G401 (cell line): ENCODE measurements at places on chromosomes 4 and X.

DNA sequence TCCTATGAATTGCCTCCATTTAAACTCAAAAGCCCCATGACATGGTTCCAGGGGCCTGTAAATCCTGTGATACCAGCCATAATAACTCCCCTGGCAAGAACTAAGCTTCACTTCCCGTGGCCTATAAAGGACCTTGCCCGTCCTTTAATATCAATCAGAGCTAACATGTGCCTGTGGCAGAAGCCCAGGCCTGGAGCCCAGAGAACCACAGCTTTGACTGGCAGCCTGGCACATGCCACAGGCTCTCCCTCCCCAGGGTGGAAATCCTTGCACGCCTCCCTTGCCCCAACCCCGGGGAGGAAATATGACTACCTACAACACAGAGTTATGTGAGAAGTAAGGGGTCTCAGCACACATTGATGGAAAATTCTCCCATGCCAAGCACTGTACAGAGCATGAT, 287.4 kb downstream of the RAB28 start:
- no peak for DNase-seq

GRCh38 chrX:73508861-73509260, 54.1 kb upstream of the CHIC1 start:
- DNase-seq, result no peak

- no peak for DNase-seq
Measured at GRCh38 chr4:102344520-102344953, 745 bp downstream of the SLC39A8 start.

GRCh38 chrX:150790021-150790420, 96.8 kb downstream of the MTMR1 start:
- no peak for DNase-seq

DNA sequence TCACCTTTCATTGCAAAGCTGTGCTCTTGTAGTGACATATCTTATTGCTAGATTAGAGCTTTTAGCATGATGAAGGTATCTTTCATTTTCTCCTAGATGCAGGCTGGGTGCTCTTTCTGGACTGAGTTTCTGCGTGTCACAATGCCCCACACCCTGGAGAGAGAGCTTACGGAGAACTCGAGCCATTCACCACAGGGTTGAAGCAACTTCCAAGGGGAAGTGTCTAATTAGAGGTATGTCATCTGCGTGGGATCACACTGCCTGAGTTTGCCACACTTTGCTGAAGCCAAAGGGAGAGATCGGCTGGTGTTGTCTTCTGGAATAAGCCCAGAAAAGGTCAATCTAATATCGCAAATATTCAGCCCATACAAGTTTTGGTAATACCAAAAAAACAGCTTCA, 179.3 kb upstream of the MBNL3 start:
- no peak for DNase-seq

DNA sequence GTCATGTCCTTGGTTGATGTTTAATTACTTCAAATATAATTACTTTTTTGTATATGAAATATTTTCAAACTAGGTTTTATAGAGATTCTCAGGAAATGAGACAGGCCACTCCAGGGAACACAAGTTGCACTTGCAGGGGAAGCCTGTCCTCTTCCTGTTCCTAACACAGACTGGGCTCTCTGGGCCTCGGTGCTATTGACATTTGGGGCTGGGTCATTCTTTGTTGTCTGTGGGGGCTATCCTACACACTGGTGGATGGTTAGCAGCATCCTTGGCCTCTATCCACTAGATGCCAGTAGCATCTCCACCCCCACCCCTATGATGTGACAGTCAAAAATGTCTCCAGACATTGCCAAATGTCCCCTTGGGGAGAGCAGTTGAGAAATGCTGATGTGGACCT, 49.3 kb upstream of the MAP3K15 start:
- DNase-seq, result no peak

DNA sequence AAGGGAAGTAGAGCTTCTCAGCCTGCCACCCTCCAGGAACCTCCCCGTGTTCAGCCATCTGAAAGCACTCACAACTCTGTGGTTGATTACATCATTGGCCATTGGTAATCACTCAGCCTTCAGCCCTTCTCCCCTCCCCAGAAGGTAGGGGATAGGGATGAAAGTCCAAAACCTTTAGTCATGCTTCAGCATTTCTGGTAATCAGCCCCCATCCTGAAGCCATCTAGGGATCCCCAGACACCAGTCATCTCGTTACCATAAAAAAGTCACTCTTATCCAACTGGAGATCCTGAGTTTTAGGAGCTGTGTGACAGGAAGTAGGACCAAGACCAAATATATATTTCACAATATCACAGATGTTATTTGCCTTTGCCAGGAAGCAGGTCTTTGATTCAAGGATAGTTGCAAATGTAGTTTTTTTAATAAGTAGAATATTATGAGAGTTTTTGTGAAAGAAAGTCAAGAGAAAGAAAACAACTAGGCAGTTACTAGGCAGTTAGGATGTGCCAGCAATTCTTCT, 364.6 kb upstream of the NOCT start:
- DNase-seq, result no peak

- no peak for DNase-seq
Measured at GRCh38 chrX:150258463-150259430, 104.4 kb upstream of the MAMLD1 start.

DNA sequence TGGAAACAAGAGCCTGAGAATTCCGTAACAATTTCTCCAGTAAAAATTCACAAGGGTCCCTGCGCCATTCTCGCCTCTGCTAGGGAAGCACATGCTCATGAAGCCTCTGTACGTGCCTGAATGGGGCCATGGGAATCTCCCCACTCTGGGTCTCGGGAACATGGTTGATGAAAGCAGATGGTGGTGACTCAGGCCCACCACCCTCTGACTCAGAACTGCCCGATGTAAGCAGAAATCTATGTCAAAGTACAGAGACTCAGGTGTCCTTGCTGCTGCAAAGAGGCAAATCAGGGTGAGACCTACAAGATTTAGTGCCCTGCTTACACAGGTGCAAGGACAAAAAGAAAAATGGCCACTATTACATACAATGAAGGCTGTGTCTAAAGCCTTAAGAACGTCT, 65.0 kb downstream of the SCD5 start:
- no peak for DNase-seq

DNA sequence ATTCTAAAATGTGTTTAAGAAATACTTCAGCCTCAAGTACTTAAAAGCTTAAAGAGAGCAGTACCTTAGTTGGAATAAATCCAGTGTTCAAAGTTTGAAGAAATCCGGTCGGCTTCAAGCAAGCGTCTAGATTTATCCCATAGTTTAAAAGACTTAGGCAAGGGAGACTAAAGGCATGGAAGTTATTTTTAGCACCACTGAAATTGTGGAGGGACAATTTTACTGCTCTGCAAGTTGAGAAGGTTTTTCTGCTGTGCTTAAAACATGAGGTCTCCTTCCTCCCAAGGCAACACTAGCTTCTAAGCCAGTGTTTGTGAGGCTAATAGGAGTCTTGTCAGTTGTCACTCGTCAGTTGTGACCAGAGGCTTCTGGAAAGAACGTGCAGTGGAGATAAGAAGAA, 183.5 kb downstream of the MSL3 start:
- DNase-seq, result no peak

- no peak for DNase-seq
Measured at GRCh38 chr4:128512767-128513322, 225.2 kb upstream of the PGRMC2 start.

DNA sequence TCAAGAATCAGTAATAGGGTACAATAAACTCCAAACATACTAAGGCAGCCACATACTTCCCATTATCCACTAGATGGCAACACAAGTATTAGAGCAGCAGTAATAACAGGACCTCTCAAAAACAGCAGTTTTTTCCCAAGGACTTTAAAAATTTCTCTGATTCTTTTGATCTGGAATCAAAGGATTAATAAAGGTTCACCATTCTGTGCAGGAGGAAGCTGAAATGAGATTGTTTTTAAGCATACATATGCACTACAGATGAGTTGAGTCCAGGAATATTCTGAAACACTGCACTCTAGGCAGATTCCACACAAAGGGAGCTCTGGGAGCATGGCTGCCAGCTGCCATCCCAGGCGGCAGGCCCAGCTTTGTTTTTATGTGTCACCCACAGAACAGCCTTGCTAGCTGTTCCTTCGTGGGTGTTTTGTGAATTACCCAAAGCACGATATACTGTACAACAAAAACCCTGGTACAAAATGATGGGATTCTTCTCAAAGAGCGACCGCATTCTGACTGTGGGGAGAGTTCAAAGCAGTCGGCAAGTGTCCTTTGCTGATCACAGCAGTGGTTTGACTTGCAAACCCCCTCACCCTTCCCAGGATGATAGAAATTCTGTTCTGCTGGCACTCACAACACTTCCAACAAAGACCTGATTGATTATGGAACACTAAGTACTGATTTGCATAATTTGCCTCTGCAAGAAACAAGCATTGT, 61.0 kb downstream of the STX18 start:
- peak; percentile 60 for DNase-seq

DNA sequence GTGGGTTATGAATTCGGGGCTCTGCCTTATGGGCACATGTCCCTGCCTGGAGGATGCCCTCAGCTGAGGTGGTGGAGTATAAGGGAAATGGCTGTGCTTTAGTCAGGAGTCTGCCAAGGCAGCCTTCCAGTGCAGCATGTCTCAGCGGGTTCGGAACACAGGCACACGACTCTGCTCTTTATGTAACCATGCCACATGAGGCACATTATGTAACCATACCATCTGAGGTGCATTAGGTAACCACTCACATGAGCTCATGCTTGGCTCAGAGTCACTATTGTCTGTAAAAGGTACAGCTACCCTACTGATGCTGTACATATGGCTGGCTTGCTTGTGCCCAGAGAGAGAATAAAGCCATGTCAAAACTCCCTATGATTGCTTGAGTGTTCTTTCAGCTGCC, 723.6 kb downstream of the TRAM1L1 start:
- DNase-seq, result peak; percentile 85

DNA sequence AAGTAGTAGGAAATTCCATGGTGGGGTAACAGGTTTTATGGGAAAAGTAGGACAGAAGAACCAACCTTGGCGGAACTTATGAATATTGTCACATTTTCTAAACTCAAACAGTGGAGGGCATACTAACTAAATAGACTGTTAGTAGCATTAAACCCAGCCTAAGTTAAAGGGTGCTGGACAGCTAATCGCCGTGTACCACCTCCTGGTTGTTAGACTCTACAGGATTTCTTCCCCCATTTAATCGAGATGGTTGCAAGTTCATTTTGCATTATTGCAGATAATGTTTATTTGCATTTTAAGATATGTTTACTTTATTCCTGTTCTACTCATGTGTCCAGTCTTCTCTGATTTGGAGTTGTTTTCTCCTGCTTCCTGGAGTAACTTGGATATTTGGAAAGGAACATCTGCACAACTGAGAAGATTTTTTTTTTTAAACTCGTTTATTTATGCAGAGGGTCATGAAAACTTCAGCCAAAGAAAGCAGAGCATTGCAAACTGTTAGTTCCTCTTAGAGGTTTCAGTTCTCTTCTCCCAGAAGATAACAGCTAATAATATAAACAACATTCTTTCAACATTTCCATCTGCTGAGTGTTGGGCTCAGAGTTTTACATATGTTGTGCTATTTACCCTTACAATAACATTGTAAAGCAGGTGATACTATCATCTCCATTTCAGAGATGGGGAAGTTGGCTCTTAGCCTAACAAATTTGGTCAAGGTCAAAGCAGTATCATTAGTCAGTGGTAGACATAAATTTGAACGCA, 51.5 kb upstream of the TBC1D9 start:
- no peak for DNase-seq

- no peak for DNase-seq
Measured at GRCh38 chrX:129227366-129227765, 295.9 kb downstream of the SMARCA1 start.

GRCh38 chr4:1373892-1374705, 27.1 kb downstream of the UVSSA start:
- no peak for DNase-seq

GRCh38 chrX:46876901-46877300, 35.3 kb upstream of the JADE3 start:
- peak; percentile 0 for DNase-seq

GRCh38 chrX:37594755-37595382, 23.4 kb downstream of the LANCL3 start:
- no peak for DNase-seq

DNA sequence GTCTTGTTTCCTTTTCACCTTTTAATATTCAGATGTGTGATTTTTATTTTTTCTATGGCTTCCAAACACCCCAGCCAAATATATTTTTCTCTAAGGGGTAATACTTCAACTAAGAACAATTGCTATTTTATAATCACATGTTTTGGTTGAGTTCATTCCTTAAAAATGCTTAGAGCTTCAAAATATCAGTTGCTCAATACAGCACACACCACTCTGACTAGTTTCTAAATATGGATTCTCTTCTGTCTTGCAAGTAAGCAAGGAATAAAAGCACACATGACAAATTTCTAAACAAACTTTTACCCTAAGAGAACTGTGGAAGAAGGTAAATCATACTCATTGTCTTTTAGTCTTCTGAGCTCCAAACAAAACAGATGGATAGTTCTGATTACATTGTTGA, 27.2 kb downstream of the ANTXR2 start:
- DNase-seq, result no peak

DNA sequence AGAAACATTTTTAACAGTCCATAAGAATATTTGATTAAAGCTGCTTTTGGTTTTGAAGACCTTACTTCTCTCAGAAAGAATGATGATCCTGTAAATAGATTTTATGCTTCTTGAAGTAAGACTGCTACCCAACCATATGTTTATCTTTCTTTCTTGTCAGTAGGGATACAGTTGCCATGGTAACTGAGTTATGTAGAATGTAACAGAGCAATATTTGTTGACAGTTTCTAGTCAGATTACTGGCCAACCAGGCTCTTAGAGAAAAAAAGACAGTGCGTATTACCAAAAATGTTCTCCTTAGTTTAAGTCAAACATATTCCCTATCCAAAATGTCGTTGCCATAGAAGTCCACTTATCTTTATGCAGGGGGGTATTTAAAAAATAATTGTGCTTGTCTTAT, 456.8 kb downstream of the PRR32 start:
- no peak for DNase-seq

DNA sequence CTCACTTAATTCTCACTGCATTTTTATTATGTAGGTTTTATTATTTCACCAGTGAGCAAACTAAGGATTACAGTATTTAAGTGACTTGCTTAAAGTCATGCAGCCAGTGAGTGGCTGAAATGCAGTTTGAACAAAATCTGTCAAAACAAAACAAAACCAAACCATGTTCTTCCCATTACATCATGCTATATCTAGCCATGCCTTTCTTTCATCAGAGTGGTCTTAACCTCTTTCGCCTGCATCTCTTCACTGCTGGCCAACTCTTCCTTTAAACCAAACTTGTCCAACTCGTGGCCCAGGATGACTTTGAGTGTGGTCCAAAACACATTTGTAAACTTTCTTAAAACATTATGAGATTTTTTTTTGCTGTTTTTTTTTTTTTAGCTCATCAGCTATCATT, 223.2 kb downstream of the PCDH7 start:
- DNase-seq, result no peak

DNA sequence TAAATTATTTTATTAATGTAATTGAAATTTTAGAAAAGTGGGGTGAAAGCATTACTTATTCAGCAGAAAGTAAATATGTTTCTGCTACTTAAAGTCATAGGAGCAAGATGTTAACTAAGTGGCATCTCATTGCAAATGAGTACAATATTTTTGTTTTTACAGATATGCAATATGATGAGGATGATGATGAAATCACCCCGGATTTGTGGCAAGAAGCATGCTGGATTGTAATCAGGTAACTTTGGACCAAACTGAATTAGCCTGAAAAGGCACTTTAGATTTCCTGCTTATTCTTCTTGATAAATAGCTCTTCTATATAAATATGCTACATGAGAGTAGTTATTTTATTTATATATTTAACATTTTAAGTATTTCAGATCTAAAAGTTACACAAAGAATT, 7.5 kb downstream of the POLR2B start:
- DNase-seq, result no peak
